ENCODE measurements at places on chromosomes 2 and 18.

- no peak for DNase-seq
Measured at GRCh38 chr2:127619203-127619590, 26.8 kb upstream of the GPR17 start.

- peak; percentile 9 for DNase-seq
Measured at GRCh38 chr2:51710222-51710621, 678.3 kb upstream of the NRXN1 start.

DNA sequence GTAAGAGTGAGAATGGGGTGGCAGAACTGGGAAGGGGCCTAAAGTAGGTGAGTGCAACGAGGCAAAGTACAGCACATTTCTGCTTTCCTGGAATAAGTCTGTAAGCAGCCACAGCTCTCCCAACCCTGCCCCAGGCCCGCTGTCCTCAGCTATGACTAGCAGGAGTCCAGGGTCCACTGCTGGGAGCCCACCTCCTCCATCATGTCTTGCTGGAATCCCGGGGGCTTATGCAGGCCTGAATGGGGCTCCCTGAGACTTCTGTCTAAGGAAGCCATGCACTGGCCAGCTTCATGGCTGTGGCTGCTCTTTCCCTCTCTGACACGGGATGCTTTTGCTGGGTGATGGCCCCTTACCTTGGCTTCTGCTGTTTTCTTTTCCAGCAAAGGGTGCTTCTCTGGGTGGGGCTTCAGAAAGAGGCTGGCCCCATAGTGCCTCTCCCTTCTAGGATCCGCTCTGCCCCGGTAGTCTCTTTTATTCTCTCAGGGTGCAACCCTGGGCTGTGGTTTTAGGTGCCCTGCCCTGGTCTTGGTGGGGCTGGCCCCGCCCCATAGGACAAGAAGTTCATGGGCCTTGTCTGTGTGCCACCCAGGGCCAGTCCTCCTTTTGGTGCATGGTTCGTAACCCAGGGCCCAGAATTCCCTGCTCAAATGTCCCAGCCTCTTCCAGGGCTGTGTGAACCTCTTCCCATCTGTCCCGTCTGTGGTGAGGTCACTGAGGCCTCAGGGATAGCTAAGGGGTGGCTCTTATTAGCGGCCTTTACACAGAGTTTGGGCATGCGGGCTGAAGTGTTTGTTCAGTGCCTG lies 33.8 kb upstream of the POLE4 start:
- DNase-seq: no peak

- DNase-seq: no peak
Measured at GRCh38 chr2:34474646-34475045, 875.5 kb upstream of the FAM98A start.

GRCh38 chr2:47675196-47675825 lies 107.6 kb upstream of the MSH6 start:
- DNase-seq: no peak

GRCh38 chr2:221235941-221236340 lies 336.2 kb downstream of the EPHA4 start:
- DNase-seq: no peak

GRCh38 chr2:50650403-50650810 lies 381.5 kb downstream of the NRXN1 start:
- DNase-seq: no peak

DNA sequence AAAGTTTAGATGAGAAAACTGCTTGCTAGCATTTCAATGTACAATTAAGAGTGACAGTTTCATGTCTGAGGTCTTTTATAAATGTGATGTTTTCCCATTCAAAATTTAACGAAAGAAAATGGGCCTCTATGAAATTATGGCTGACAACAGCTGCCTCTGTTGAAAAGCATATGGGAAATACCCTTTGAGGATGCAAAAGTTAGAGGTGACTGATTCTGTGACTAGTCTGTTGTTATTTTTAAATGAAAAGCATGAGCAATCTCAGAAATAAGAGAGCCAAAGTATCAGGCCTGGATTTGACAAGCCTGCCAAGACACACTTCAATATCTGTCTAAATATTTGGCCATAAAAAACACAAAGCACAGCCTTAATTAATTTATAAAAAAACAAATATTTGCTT lies 580.8 kb downstream of the ERBB4 start:
- no peak for DNase-seq

DNA sequence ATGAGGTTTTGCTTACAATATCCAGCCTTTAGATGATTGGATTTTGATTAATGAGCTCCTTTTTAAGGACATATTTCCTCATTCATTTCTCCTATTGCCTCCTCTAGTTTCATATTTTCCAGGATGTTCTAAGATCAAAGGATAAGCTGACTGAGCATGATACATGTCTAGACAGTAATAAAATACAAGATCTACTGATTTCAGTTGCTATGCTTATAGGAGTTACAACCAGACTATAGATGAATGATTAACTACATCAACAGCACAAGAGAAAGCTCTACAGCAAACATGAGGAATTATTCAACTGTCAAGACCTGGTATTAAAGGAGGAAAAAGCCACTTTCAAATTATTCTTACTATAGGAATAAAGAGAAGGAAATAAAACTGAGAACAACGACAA lies 85.0 kb upstream of the LINC00305 start:
- DNase-seq: no peak

GRCh38 chr2:241070811-241071676 lies 31.0 kb downstream of the MTERF4 start:
- no peak for DNase-seq

DNA sequence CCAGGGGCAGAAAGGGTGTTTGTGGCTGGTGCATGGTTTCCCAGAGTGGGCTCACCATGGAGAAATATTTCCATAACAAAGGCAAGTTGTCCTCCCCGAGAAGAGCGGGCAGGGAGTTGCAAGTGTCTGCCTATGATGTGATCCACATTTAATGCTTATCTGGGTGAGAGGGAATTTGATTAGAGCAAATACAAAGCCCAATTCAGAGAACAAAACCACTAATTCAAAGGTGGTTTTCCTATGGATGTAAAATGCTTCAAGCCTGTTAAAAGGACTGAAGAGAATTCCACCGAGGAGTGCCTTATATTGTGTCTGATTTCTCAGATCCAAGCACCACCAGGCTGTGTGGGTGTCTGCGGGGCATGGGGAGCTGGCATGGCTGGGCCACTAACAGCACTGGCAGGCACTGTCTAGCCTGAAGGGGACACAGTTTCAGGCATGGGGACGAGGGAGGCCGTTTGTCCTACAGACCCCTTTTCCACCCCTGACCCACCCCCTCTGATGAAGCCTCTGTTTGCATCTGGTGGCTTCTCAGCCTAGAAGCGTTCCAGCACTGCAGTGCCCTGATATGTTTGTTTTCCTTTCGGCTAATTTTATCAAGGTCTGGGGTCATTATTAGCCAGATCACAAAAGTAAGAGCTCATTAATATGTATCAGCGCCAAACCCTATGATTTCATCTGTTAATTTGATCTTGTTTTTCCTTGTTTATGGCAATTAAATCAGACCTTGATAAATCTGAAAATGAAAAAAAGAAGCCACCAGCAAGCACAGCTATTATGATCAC lies 357.3 kb downstream of the HRH4 start:
- DNase-seq: peak; percentile 30

DNA sequence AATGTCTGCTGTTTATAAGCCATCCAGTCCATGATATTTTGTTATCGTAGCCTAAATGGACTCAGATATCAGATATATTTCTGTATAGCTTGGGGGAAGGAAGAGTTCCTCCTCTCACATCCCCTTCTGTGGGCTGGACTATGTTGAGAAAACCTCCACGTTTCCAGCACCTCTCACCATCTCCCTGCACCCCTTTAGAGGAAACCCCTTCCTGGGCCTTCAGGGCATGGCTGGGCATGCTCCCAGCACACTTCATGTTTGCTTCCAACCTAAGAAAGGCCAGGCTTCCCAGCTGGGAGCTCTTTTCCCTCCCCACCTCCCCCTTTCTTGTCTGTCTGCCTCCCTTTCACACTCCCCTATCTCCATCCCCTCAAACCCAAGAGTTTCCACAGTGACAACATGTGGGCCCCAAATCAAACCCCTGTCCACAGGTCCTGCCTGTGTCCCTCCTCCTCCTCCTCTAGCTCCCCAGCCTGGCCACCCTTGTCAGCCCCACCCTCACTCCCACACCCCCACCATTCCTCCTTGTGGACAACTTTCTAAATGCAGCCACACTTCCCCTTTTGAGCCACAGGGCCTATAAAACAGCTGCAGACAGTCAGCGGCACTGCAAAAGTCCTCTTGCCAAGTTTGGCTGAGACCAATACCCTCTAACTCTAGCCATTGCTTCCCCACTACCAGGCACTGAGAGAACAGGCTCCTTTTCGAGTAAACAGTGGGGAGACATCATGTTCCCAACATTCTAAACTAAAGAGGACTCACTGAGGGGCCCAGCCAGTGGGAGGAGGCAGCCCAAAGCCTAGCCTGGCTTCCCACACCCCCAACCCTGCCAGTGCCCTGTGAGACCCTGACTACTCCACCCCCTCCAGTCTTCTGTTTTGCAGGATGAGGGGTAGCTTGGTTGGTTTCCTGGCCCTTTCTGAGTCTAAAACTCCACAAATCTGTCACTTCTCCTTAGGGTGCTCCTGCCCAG lies 120.5 kb downstream of the ZFP36L2 start:
- peak; percentile 78 for DNase-seq

DNA sequence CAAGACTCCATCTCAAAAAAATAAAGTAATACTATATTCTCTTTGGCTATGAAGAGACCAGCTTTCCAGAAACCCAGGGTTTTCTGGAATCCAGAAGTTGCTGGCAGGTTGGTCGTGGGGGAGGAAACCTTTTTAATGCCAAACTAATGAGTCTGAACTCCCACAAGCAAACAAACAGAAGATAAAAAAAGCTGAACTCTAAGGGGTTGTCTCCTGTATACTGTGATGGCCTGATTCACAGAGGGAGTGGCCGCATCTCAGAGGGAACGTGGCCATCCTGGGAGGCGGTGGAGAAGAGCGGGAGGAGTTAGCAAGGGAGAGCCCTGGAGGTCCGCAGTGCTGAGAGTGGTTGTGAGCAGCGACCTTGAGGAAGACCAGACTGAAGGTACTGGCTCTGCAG lies 36.1 kb downstream of the LIMS1 start:
- DNase-seq: no peak

DNA sequence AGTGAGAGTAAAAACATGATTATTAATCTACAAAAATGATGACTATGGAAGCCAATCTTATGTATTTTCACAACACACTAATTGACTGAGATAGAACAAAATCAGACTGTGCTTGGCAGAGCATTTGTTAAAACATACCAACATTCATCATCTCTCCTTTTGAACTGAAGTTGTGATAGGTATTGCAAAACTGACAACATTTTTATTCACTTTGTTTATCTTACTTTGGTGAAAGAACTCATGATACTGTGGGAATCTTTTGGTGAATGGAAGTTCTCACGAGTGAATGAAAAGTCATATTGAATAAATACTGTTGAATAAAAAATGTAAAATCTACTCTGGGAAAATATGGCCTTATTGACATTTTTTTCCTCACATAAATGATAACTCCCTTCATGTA lies 1430.2 kb upstream of the PIK3C3 start:
- no peak for DNase-seq

DNA sequence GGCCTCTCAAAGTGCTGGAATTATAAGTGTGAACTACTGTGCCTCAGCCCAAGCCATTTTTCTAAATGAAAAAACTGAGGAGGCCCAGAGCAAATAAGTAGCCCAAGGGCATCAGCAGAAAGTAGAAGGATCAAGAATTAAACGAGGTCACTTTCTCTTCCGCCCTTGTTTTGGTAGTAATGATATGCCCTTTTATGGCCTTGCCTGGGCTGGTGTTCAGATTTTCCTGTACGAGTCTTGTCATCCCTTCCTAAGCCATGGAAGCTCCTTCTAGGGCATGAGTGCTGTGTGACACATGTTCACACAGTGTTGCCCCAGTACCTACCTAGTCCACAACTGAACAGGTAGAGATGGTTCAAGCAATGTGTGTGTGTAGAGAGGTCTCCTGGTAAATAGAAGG lies 6.6 kb downstream of the HPCAL1 start:
- no peak for DNase-seq

GRCh38 chr2:5834501-5834900 lies 142.3 kb downstream of the SOX11 start:
- DNase-seq: no peak

DNA sequence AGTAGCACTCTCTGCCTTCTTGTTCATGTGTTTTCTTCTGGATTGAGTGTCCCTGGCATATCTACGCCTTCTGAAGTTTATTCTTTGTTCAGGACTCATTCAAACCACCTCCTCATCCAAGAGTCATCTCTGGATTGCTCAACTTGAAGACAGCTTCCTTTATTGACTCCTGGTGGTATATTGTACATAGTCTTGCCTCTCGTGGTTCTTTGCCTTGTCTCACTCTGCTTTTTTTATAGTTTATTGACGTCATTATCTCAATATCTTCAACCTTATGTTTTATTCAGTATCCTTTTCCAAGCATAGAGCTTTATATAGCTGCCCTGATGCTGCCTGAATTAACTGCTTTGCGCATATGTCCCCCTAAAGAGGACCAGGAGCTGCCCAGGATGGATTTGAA lies 161.7 kb downstream of the INSIG2 start:
- DNase-seq: no peak

GRCh38 chr2:128874608-128875007 lies 555.9 kb upstream of the HS6ST1 start:
- no peak for DNase-seq

DNA sequence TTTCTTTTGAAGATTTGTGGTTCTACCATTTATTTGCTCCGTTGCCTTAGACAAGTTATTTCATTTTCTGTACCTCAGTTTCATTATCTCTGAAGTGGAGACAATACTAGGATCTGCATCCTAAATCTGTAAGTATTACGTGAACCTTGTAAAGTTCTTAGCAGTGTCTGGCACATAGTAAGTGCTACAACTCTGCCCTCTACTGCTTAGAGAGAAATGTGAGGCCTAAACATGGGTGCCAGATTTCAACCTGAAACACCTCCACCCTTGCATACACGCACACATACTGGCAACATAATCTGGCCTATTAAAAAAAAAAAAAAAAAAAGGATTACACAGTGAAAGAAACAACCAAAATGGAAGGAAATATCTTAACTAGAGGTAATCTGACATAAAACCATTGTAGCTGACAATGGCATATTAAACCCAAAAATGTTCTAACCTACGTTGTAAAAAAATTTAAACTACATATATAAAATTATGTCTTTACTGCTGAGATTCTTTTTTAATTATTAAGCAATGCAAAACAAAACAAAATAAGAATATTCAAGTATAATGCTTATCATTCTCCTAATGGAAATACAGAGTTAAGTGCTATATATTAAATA lies 132.6 kb downstream of the MAP2 start:
- DNase-seq: peak; percentile 47

GRCh38 chr2:69946351-69947324 lies 14.8 kb downstream of the ASPRV1 start:
- no peak for DNase-seq

All from pons (tissue), 1 donor.